IPS DF 6.9 (cell line): ENCODE measurements at places on chromosomes 3 and 15.

- DNase-seq = no peak
- H3K4me3 ChIP-seq = no peak overlapping the region
- H3K27me3 ChIP-seq = no peaks in the 10 kb centered on the region; the same call in 1 of the 2 replicates
Observed at GRCh38 chr15:93195109-93195508, 106.1 kb upstream of the RGMA start.

GRCh38 chr15:91529534-91529933 lies 324.0 kb upstream of the SLCO3A1 start:
- no peaks in the 10 kb centered on the region for H3K4me1 ChIP-seq
- no peaks in the 10 kb centered on the region for H3K36me3 ChIP-seq
- no peaks in the 10 kb centered on the region for H3K27me3 ChIP-seq
- DNase-seq = no peak
- no peak overlapping the region for H3K27ac ChIP-seq

DNA sequence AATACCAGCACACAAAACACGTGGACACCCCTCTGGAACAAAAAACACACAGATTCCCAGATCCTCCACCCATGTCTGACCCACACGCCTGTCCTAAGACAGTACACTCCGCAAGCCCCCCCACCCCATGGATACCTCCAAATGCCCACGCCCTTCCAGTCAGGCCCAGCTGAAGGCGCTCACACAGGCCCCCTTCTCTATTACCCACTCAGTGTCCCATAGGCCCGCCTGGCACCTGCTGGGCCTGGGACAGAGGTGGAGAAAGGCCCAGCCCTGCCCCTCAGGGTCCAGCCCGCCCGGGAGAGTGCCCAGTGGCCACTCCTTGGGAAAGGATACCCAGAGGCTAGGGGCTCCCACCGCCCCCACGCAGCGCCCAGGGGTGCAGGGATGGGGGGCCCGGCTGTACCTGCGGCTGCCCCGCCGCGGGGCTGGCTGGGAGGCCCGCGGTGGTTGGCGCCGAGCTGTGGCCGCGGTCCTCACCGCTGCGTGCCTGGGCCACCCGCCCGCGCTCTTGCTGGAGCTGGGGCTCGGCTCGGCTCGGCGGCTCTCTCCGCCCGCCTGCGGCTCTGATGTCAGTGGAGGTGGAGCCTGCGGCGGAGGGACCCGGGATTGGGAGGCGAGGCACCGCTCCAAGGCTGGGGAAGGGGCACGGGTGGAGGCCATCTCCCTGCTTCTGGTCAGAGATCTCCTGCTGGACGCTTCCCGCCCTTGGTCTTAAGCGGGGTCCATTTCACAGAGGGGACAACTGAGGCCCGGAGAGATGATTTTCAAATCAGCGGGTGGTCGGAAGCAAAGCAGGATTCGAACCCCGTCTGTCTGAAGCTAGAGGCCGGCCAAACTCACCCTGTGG lies at the start of gene CAMK1:
Gene CAMK1, minus strand, starts transcription at position 522 of the 850 bp plus-strand sequence. CDS start 2,198 bp downstream, outside the sequence.
- no peaks in the 10 kb centered on the region; the same call in 1 of the 2 replicates for H3K4me1 ChIP-seq
- H3K36me3 ChIP-seq = no peaks in the 10 kb centered on the region
- H3K27me3 ChIP-seq = peaks cover 1% of the 10 kb centered on the region; the same call in 1 of the 2 replicates
- DNase-seq = no peak

DNA sequence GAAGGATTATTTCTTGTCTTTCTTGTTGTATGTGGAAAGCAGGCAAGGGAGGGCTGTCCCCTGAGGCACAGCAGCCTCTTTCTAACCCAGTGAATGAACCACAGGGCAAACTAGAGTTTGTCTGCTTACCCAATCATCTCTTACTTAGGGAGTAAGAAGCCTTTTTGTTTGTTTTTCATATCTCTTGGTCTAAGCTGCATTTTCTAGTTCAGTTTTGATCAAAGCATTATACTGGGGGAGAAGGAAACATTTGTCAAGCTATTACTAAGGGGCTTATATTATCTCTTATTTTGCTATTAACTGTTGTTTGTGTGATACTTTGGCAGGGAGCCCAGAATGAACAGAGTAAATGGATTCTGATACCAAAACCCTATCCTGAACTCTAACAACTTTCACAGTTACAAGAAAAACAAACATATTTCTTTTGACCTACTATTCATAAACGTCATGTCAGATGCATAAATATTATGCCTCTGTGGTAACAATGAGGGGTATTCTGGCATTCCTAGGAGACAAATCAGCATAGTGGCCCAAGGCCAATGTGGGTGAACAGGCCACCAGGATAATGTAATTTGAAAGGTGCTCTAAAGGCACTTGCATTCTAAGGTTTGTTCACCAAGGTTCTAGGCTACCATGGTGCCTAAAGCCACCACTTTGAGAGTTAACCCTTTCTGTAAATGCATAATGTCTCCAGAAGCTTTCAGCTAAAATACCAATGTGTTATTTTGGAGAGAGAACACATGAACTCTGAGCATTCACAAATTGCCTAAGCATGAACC lies 271.6 kb upstream of the ZPLD1 start:
- DNase-seq = no peak
- H3K36me3 ChIP-seq = no peaks in the 10 kb centered on the region
- no peak overlapping the region for H3K4me3 ChIP-seq
- no peaks in the 10 kb centered on the region for H3K27me3 ChIP-seq

GRCh38 chr3:158702815-158703481 lies 29.3 kb downstream of the RARRES1 start:
- H3K4me3 ChIP-seq = no peak overlapping the region
- H3K27ac ChIP-seq = no peak overlapping the region
- no peaks in the 10 kb centered on the region for H3K36me3 ChIP-seq
- no peak for DNase-seq

- H3K36me3 ChIP-seq = no peaks in the 10 kb centered on the region
- no peak overlapping the region for H3K27ac ChIP-seq
- DNase-seq = no peak
- no peak overlapping the region for H3K4me3 ChIP-seq
- H3K27me3 ChIP-seq = no peaks in the 10 kb centered on the region
- H3K4me1 ChIP-seq = peaks cover 2% of the 10 kb centered on the region; the same call in 1 of the 2 replicates
Observed at GRCh38 chr3:73733746-73734145, 109.0 kb upstream of the PDZRN3 start.

DNA sequence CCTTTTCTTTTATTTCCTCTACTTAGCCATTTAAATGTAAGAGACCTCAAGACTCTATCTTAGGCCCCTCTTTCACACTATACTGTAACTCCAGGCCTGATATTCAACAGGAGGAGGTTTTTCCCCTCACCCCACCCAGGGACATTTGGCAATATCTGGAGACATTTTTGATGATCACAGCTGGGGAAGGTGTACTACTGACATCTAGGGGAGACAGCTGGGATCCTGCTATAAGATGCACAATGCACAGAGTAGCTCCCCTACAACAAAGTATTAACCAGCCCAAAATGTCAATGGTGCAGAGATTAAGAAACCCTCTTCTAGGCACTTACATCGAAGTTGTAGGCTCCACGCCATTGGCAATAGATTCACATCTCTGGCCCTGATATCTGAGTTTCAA lies 517.5 kb upstream of the UBE2E2 start:
- H3K27ac ChIP-seq = no peak overlapping the region
- no peaks in the 10 kb centered on the region for H3K4me1 ChIP-seq
- no peaks in the 10 kb centered on the region for H3K27me3 ChIP-seq
- H3K36me3 ChIP-seq = no peaks in the 10 kb centered on the region

- H3K36me3 ChIP-seq = peaks cover 13% of the 10 kb centered on the region
- H3K4me3 ChIP-seq = no peak overlapping the region
- H3K27ac ChIP-seq = no peak overlapping the region
- DNase-seq = no peak
- no peaks in the 10 kb centered on the region for H3K4me1 ChIP-seq
Observed at GRCh38 chr15:90808517-90809235, 59.7 kb upstream of the FURIN start.

DNA sequence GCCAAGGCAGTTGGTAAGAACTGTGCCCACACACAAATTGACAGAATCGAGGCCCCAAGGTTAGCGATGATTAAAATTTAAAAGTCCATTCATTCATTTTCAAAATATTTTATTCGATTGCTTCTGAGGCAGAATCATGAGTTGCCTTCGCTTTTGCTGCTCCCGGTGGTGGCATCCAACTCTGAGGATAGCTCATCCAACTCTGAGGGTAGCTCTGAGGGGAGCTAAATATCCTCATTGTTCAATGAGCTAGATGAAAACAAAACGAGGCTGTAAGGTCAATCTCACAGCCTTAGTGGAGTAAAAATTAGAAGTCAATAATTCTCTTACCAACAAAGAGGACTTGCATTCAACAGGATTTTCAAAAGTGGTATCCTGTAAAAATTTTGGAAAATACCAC lies 897 bp upstream of the CHL1 start:
- no peak for DNase-seq
- H3K27ac ChIP-seq = no peak overlapping the region
- H3K36me3 ChIP-seq = no peaks in the 10 kb centered on the region
- no peak overlapping the region for H3K4me3 ChIP-seq

- no peaks in the 10 kb centered on the region; the same call in 1 of the 2 replicates for H3K27me3 ChIP-seq
- H3K36me3 ChIP-seq = no peaks in the 10 kb centered on the region
- H3K4me1 ChIP-seq = 0 out of 2 replicates have a peak, but pooled peaks cover 2% of the 10 kb centered on the region
- DNase-seq = no peak
- H3K4me3 ChIP-seq = no peak overlapping the region
Observed at GRCh38 chr15:76905855-76906254, 715 bp upstream of the SCAPER start.

GRCh38 chr15:70195171-70195570 lies 97.5 kb upstream of the TLE3 start:
- no peaks in the 10 kb centered on the region for H3K27me3 ChIP-seq
- H3K4me3 ChIP-seq = no peak overlapping the region
- no peak overlapping the region for H3K27ac ChIP-seq
- H3K4me1 ChIP-seq = peaks cover 2% of the 10 kb centered on the region
- H3K36me3 ChIP-seq = no peaks in the 10 kb centered on the region
